ENCODE measurements at places on chromosomes 11 and 22.
A peak's percentile ranks its signal among the peaks of the same experiment; 100 is the strongest.

GRCh38 chr22:27045103-27045947 is 387.9 kb downstream of the MIAT start:
- peak; percentile 59 for DNase-seq

- DNase-seq, result no peak
Measured at GRCh38 chr11:408154-409007, 6.4 kb downstream of the SIGIRR start.

DNA sequence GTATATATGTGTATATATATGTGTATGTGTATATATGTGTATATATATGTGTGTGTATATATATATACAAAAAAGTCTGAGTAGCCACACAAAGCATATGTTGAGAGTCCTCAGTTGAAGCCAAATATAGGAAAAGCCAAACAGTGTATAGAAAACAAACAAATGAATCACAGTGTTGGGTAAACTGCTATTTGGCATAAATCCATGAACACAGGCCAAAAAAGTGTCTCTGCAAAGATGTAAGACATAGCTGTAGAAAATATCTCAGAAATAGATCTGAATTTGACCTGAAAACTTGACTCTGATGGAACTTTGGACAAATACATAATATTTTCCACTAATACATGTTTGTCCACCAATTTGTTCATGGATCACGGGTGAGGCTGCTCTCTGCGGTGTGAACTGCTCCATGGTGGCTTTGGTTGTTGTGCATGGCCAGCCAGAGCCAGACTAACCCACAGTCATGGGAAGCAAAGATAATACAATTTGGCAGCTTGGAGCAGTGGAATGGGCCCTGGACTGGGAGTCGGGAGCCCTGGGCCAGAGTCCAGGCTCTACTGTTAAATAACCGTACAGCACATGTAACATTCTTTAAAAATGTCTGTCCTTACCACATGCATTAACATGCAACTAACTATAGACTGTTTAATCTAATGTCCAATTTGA is 76.9 kb upstream of the EED start:
- no peak for DNase-seq

DNA sequence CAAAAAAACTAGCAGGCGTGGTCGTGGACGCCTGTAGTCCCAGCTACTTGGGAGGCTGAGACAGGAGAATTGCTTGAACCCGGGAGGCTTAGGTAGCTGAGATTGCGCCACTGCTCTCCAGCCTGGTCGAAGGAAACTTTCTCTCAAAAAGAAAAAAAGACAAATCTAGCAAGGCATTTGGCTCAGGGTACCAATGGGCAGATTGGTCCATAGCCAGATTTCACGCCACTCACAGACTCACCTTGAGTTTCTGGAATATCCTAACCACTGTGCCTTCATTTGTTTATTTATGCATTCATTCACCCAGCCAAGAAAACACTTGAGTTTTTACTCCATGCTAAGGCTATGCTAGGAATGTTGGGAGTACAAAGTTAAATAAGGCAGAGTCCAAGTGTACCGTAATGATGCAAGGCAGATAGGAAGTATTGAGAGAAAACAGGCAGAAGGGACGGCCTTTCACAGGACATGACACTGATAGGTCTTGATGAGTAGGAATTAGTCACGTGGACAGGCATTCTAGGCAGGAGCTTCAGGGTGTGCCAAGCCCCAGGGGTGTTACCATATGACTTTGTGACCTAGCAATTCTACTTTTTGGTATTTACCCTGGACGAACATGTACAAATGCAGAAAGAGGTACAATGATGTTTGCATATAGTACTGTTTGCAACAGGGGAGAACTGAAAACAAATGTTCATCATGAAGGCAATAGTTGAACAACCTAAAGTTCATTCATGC is 3.0 kb upstream of the PACSIN3 start:
- DNase-seq, result peak; percentile 93

GRCh38 chr11:115258216-115258615 is 246.0 kb downstream of the CADM1 start:
- DNase-seq, result no peak

DNA sequence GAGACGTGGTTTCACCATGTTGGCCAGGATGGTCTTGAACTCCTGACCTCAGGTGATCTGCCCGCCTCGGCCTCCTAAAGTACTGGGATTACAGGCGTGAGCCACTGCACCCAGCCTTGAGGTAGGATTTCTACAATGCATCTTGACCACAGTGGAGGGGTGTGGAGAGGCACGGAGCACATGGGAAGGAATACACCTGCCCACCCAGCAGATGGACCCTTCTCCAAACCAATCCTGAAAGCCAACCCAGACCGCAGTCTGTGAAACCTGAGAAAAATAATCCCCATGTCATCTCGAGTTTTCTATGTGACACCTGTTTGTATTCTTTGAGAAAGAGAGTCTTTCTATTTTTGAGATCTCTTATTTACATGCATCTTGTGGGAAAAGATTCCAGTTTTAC is 32.5 kb downstream of the LGR4 start:
- DNase-seq, result no peak

- no peak for DNase-seq
Measured at GRCh38 chr11:66851698-66852465, 5.0 kb upstream of the LRFN4 start.

- no peak for DNase-seq
Measured at GRCh38 chr22:47040486-47041270, 278.2 kb downstream of the TBC1D22A start.

GRCh38 chr11:69093106-69093505 is 44.4 kb downstream of the TPCN2 start:
- DNase-seq, result no peak

DNA sequence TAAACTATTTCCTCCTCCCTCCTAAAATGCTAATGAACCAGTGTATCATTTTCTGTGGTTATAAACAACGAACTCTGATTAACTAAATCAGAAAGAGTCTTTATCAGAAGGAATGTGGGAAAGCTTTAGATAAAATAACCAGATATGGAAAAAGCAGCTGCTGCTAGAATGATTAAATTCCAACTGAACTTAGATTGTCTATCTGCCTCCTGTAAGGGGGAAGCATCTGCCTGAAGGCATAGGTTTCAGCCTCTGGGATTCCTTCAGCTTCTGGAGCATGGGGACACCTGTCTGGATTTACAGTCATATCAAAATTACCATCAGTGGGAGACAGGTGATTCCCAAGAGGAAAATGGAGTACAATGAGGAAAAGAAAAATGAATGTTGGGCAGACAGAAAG is 1095.5 kb upstream of the CCDC90B start:
- DNase-seq, result no peak

DNA sequence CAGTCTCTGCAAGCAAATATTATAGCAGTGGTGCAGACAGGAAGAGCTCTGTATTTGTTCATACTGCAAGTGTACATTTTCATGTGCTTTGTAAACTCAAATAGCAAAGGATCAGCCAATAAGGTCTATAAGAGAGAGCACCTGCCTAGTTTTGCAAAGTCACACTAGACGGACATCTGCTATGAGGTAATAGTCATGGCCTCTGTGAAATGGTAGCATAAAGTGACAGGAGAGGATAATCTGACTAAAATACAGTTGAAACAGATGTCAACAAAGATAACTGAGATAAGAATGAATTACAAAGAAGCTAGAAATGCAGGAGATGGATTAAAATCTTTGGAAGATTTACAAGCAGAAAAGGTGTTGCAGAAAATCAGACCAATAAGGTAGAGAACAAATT is 70.6 kb upstream of the SPON1 start:
- DNase-seq, result no peak

DNA sequence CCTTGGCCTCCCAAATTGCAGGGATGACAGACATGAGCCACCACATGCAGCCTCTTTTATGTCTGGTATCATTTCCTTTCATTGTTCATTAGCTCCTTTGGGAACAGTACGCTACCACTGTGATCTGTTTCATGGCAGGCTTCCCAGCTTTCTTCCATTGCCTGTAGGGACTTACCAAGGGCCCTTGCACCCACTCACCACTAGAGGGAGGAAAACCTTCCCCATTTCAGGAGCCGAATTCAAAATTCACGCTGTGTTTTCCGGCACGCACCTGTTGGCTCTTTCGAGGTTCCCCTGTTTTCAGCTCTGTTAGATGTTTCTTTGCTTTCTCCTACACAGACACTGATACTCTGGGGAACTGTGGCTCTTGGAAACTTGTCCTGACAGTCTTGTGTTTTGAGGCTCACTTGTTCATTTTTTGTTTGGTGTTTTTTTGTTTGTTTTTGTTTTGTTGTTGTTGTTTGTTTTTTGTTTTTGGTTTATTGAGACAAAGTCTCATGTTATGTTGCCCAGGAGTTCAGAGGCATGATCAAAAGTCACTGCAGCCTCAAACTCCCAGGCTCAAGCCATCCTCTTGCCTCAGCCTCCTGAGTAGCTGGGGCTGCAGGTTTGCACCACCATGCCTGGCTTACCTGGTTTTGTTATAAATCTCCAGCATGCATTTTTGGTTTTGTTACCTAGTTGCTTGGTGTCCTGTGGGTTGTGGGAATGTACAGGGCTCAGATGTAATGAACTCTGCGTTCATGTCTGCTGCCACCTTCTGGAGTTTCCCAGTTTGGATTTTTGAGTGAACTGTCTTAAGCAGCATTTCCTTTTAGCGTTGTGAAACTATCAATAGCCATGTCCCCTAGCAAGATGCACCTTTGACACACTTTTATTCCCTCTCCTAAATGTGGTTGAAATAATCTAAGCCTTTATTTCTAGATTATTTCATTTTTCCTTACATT is 2.3 kb downstream of the KRTAP5-11 start:
- peak; percentile 53 for DNase-seq

- no peak for DNase-seq
Measured at GRCh38 chr22:39494471-39495120, 7.5 kb upstream of the MIEF1 start.

- no peak for DNase-seq
Measured at GRCh38 chr22:36732609-36733008, 29.1 kb upstream of the CACNG2 start.

DNA sequence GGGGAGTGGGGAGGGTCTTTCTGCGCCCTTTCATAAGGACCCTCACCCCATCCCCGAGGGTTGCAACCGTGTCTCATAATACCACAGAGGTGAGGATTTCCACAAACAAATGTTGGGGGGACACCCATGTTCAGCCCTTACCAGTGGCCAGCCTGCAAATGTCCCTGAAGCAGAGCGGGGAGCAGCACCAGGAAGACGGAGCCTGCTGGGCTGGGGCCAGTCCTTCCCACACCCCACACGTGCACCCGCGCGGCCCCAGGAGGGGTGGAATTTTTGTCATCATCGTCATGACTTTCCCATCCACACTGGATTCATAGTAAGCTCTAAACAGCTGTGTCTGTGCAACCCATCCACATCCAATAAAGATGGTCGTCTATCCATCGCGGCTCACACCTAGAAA is 409.8 kb downstream of the BRD1 start:
- no peak for DNase-seq

- DNase-seq, result no peak
Measured at GRCh38 chr22:16834971-16835370, 9.8 kb upstream of the XKR3 start.

- DNase-seq, result no peak
Measured at GRCh38 chr11:12298610-12299009, 78.8 kb upstream of the PARVA start.

DNA sequence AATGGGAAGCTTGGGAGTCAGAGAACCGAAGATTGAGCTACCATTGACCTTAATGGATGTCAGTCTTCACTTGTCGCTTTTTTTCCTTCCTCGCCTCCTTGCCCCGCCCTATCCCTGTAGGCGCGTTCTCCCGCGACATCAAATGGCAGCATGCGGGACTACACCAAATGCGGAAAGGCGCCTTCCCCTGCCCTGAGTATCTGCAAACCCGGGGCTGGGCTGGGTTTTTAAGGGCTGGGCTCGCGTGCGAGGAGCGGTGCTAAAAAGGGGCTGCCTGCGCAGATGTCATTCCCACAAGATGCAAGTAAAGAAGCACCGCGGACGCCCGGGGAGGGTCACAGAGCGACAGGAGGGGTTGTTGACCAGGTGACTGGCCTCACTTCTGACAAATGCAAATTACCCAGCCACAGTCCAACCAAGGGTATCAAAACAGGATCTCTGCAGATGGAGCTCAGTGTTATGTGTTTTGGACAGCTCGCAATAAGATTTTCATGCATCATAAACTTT is 4.7 kb upstream of the FAM111B start:
- DNase-seq, result peak; percentile 17

DNA sequence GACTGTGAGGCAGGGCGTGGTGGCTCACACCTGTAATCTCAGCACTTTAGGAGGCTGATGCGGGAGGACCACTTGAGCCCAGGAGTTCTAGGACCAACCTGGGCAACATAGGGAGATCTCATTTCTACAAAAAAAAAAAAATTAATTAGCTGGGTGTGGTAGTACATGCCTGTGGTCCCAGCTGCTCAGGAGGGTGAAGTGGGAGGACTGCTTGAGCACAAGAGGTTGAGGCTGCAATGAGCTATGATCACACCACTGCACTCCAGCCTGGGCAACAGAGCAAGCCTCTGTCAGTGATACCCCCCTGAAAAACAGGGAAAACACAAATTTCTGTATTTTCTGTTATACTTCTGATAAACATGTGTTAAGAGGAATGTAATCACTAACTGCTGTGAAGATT is 57.8 kb upstream of the ARHGAP32 start:
- DNase-seq, result no peak

DNA sequence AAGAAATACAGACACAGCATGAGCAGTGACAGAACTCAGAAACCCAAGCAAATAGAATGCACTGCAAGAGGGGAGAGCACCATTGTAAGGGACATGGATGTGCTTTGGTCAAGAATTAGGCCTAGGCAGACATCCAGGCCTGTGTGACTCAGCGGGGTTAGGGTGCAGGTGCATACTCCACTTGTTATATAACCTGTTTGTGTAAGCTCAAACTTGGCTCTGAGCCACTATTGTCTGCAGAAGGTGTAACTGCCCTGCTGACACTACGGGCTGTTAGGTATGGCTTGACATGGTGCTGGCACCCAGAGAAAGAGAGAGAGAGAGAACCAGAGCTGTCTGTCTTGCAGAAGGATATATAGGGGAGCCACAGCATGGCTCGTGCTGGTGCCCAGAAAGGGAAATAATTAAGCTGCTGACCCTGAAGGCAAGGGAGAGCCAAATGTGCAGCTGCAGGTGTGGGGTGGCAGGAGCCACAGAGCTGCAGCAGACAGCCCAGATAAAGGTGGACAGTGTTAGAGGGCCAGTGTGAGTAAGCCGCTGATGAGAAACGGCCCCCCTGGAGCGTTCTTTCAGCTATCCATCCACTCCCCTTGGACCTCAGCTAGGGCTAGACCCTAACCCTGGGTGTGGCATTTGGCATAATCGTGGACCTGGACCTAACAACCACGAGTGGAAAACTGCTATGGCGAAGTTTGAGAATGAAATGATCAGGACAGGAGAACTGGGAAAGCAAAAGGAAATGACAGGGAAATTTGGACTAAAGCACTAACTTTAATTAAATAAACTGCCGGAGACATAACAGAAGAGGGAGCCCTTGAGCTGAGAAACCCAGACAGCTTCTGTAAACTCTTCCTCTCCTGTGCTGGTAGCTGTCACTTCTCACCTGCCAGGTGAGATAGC is 253.0 kb upstream of the CCDC179 start:
- peak; percentile 63 for DNase-seq

All from kidney glomerular epithelial cell (primary cell).